ENCODE measurements at places on chromosomes 12 and 14.

DNA sequence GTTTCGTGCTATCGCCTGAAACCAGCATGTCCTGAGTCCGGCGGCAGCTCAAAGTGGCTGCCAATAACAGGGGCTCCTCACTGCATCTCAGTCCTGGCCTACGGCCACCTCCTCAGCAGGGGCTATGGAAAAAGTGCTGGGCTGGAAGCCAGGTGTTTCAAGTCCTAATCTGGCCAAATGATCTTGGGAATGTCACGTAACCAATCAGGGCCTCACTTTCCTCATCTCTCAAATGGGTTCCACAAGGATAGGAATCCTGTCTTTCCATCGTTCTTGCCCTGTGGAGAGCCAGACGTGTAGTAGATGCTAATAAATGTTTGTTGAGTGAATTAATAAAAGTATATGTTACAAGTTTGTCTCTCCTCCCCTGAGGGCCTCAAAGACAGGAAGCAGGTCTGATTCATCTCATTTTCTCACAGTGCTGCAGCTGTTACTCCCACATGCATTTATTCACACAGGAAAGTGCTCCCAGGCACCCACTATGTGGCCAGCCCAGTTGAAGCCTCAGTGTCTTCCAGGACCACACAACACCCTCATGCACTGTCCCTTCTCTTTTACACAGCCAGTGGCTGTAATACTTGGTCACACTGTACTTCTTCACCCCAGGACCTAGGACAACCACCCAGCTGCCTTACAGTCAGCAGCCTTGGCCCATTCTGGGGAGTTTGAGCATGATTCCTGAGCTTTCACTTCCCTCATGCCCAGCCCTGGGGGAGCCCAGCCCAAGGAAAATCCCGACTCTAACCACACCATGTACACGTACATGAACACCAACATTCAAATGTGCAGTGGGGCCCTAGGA is 5.0 kb downstream of the CMKLR1 start:
- no peak for DNase-seq

- no peak for DNase-seq
Measured at GRCh38 chr14:54048736-54049135, 92.1 kb upstream of the BMP4 start.

DNA sequence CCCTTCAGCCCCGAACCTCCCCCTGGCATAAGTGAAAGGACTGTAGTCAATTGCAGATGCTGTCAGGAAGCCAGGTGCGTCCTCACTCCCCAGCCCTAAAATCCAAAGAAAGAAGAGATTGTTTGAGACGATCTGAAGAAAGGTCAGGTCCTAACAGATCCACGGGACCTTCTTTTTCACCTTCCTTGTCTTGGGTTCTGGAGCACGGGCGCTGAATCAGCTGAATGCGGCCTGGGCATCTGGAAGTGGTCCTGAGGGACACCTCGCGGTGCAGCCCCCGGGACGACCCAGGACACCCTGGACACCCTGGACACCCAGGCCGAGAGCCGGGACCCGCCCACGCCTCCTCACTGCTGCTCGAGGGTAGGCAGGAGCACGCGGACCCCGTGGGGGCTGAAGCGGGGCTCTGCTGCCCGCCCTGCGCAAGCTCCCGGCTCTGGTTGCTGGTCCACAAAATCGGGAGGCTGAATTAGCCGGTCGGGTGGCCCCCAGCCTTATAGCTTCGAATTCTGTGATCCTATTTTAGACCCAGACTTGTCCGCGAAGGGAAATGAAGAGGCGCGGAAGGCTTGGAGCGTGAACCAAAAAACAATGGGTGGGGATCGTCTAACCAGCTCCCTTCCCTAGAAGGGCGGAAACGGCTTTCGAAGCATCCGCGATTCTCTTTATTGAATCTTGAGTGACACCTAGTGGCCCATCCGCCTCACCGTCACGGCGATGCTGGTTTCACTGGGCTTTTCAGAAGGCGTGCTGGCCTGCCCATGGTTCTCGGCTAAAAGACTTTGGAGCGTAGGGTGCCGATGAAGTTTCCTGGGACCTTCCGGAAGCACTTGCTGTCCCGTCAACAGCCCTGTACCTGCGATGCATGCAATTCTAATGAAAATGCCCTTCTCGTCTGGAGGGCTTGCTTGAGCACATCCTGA is 46.4 kb upstream of the PLXNC1 start:
- peak; percentile 93 for DNase-seq

DNA sequence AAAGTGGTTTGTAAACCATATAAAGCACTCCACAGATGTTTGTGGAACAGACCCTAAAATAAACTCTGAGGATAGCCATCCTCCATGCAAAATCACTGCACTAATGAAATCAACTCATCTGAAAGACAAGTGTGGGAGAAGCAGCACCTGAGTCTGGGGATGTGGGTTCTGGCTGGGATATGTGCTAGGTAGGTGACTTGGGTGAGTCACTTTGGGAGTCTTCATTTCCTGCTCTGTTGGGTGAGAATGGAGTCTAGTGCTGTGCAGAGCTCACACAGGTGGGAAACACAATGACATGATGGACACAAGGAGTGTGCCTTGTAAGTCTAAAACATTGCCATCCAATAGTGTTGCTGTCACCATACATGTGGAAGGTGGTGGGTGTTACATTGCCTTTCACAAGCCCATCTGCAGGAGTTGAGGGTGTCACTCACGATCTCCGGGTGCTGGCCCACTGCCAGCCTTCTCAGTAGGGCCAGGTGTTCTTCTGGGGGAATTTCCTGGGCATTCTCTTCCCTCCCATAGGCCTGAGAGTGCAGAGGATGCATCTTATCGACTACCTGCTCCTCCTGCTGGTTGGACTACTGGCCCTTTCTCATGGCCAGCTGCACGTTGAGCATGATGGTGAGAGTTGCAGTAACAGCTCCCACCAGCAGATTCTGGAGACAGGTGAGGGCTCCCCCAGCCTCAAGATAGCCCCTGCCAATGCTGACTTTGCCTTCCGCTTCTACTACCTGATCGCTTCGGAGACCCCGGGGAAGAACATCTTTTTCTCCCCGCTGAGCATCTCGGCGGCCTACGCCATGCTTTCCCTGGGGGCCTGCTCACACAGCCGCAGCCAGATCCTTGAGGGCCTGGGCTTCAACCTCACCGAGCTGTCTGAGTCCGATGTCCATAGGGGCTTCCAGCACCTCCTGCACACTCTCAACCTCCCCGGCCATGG is 2.0 kb downstream of the SERPINA4 start:
- no peak for DNase-seq

DNA sequence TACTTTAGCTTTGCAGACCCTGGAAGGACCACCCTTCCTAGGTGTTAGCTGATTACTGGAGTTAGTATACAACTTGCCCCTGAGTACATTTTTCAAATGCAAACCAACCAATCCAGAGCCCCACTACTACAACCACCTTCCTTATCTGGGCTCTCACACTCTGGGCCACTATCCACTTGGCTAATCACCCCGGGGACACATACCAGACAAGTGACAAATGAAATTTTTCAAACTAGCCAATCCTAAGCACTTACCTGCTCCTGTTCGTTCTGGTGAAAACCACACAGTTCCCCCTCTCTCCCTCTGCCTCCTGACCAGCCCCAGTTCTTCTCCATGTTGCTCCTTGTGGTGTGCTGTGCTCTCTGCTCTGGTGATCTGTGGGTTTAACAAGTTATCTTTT is 140.4 kb downstream of the CNTN1 start:
- DNase-seq = no peak

DNA sequence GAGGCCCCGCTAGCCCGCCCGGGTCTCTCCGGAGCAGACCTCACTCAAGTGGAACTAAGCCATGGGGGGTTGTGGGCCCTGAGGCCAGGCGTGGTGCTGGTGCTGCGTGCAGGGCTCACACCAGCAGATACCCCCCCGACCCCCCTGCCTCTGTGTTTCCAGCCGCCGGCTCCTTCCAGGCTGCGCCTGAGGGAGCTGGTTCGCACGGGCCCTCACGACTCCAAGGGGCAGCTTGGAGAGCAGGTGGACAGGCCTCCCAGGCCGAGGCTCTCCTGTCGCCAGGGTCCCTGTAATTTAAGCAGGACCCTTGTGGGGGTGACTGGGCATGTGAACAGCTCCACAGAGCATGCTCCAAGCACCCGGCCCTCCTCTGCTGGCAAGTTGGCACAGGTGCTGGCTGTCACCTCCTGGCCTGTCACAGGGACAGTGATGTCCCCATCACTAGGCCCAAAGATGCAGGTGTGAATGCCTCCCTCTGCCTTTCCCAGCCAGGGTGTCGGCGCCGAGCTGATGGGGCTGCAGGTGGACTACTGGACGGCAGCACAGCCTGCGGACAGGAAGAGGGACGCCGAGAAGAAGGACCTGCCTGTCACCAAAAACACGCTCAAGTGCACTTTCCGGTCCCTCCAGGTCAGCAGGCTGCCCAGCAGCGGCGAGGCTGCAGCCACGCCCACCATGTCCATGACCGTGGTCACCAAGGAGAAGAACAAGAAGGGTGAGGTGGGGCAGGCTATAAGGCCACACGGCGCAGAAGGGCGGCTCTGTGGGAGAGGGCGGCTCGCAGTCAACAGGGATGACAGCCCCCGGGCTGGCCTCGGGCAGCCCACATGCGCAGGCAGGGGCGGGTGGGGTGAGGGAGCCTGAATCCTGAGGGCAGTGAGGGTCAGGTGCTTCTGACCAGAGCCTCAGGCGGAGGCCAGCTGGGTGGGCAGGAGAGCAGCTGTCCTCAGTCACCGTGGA is 5.9 kb upstream of the TEX22 start:
- DNase-seq = no peak

DNA sequence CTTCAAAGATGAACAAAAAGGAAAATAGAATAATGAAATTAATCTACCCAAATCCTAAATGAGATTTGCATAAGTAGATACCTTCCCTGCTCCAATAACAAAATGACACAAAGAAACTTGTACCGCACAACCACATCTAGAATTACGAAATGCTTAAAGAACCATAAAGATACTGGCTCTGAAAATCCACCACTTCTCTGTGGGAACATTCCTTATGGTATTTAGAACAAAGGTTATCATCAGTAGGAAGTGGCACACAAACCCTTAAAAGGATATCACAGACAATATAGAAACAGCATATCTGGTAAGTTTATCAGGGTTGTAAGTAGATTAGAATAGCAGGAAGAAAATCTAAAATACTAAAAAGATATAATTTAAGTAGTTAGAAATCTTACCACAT is 11.6 kb downstream of the IAPP start:
- DNase-seq = no peak

- DNase-seq = no peak
Measured at GRCh38 chr14:78278464-78279250, 108.5 kb downstream of the NRXN3 start.

DNA sequence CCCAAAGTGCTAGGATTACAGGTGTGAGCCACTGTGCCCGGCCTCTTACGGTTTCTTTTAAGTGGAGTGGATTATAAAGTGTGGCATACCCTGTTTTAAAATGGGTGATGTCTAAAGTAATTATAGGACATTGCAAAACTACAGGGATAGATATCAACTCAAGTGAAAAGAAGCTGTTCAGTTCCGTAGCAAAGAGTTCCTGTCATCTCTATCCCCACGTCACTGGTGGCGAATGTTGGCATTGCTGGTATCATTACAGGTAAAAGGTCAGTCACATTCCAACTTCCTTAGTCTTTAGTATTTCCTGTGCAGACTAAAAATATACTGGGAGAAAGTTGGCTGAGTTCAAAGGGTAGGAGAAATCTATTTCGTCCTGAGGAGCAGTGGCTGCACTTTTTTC is 95.6 kb upstream of the SLC38A2 start:
- no peak for DNase-seq

DNA sequence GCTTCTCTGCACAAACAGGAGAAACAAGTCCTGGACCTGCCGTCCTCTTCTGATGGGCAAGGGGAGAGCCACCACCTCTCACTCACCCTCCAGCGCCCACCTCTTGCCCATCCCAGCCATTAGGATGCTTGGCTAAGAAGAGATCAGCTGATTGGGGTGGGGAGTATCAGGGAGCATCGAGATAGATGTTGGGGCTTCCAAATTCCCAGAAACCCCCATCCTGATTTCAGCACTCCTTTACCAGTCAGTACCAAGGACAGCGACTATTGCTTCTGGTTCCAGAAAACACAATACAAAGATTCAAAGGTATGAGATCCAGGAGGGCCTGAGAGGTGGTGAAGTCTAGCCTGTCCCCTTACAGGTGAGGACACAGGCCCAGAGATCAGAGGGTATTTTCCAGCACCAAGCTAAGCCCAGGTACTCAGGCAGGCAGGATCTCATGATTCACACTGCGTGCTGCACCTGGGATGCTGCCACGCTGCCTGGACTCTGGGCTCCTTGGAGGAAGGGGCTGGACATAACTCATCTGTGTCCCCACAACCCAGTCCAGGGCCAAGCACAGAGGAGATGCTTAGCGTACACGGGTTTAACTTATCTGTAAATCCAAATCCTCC is 76.6 kb downstream of the TUNAR start:
- DNase-seq = no peak

GRCh38 chr12:105974738-105975137 is 164.0 kb downstream of the NUAK1 start:
- DNase-seq = no peak

DNA sequence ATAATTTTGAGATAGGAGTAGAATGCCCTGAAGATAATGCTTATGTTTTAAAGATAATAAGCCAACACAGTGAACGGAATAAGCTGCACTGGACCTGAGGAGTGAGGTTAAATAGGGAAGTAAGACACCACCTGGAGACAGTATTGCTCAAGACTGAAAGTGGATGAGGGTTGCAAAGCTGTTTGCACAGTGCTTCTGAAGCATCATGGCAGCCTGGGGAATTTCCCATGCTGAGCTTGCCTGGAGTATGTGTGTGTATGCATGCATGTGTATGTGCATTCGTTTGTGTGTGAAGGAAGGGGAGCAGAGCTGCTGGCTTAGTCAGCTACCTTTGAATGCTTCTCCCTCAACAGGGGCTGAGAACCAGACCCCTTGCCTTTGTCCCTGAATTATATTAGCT is 35.8 kb downstream of the BHLHE41 start:
- DNase-seq = peak; percentile 7

DNA sequence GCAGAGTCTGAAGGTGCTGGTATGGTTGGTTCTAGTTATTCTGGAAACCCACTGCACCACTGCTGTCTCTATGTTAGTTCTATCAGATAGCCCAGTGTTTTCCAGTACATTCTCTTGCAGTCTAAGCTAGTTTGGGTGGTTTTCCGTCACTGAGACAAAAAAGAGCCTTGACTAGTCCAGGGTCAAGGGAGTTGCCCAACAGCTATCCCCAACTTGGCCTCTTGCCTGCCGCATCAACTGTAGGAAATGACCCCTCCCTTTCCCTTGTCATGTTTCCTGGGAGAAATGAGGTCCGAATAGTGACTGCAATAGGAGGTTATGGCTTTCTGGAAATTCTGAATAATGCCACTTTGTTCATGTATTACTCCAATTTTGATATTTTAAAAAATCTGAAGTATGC is 160.4 kb downstream of the EFCAB11 start:
- no peak for DNase-seq

- DNase-seq = no peak
Measured at GRCh38 chr12:65014504-65015271, 106.4 kb downstream of the WIF1 start.

Data from activated naive CD4-positive, alpha-beta T cell treated with anti-CD3 and anti-CD28 coated beads for 36 hours (primary cell).